ENCODE measurements at places on chromosomes 16 and 17.

DNA sequence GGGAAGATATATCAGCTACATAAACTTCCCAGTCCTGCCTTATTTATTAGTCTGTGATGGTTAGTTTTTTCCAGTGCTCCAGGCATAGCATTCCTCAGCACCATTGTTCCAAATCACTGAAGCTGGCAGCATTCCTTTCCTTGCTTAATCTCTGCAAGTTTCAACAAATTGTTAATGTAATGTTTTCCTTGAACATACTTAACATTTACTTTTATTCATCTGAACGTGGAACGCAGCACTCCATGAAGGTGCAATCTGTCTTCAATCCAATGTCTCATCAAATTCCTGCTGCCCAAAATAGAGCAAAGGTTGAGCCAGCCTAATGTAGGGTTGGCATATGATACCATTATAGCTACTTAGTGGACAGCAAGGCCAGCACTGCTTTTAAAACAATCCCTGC is 441.1 kb upstream of the RBFOX1 start:
- no peak for DNase-seq

DNA sequence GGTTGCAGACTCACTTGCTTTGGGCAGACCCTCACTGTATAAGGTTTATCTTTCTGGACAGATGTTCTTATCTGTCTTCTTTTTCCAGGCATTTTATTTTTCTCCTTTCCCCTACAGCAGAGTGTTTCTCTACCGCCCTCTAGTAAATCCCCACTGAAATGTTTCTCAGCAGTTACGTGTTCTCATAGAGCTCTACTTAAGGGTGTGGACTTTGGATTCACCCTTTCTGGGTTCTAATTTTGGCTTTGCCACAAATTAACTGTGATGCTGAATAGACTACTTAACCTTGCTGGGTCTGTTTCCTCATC is 2.0 kb downstream of the ADAT1 start:
- peak; percentile 66 for DNase-seq

- no peak for DNase-seq
Measured at GRCh38 chr17:75565618-75566017, 22.0 kb upstream of the MYO15B start.

- DNase-seq, result no peak
Measured at GRCh38 chr17:6304894-6305612, 129.9 kb downstream of the AIPL1 start.

GRCh38 chr16:84818989-84819643 is 669 bp upstream of the CRISPLD2 start:
- no peak for DNase-seq

DNA sequence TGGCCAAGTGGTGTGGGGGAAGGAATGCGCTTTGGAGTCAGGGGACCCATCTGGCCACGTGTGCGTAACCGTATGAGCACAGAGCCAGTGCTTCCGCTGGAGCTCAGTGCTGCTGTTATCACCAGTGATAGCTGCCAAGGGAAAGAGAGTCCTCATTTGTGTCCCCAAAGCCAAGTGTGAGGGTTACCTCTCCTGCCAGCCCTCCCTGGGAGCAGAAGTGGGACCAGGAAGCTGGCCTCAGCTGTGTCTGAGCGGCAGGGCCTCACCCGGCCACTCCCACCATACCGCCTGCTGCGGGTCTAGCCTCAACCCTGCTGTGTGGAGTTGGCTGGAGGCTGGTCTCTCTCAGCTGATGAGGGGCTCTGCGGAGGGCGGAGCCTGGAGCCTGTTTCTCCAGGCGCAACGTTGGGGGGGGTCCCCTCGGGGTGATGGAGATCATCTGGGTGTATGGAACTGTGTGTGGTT is 44.5 kb downstream of the MEAK7 start:
- DNase-seq, result no peak

- DNase-seq, result no peak
Measured at GRCh38 chr16:73240920-73241319, 193.0 kb upstream of the ZFHX3 start.

DNA sequence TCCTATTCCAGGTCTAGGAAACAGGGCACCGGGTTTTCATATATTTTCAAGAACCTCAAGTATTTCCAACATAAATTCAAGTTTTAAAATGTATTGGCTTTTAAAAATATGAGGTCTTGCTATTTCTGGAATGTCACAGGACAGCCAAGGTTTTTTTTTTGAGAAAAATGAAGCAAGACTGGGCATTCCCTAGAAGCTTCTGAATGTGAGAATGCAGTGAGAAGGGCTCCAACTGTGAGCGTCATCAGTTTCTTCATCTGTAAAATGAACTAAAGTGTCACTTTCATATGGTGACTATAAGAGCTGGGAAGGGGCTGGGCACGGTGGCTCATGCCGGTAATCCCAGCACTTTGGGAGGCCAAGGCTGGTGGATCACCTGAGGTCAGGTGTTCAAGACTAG is 455.8 kb upstream of the MAF start:
- DNase-seq, result no peak

DNA sequence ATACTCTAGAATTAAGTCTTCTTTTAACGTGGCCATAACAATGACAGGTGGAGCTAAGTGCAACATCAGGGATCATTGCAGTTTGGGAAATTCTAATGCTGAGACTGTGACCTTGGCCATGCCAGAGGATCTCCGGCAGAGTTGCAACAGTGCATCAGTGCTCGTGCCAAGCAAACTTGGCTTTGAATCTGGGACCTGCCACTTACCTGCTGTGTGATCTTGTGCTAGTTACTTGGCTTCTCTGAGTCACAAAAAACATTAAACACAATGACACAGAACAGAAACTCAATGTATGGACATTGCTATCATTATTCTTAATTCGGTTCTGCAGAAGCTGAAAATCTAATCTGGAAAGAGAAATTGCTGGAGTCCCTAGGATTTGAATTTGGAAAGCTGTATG is 435.5 kb upstream of the CCL2 start:
- DNase-seq, result no peak

GRCh38 chr16:24953306-24953705 is 61.9 kb downstream of the ARHGAP17 start:
- DNase-seq, result no peak

GRCh38 chr17:1976000-1976682 is 49.0 kb downstream of the RTN4RL1 start:
- no peak for DNase-seq

DNA sequence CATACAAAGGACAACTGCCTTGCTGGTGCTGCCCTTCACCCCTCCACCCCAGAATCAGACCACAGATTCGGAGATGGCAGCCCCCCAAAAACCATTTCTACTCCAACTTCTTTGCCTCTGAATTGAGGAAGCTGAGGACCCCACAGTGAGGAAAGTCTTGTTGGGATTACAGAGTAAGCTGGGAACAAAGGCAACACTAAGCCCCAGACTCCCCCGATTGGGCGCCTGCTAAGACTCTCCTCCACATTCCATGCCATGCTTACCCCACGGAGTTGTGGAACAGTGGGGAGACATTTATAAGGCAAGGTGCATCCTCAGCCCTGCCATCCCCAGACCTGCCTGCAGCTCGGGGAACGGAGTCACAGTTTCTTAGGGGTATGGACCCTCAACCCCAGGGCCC is 1.9 kb downstream of the GIT1 start:
- no peak for DNase-seq

DNA sequence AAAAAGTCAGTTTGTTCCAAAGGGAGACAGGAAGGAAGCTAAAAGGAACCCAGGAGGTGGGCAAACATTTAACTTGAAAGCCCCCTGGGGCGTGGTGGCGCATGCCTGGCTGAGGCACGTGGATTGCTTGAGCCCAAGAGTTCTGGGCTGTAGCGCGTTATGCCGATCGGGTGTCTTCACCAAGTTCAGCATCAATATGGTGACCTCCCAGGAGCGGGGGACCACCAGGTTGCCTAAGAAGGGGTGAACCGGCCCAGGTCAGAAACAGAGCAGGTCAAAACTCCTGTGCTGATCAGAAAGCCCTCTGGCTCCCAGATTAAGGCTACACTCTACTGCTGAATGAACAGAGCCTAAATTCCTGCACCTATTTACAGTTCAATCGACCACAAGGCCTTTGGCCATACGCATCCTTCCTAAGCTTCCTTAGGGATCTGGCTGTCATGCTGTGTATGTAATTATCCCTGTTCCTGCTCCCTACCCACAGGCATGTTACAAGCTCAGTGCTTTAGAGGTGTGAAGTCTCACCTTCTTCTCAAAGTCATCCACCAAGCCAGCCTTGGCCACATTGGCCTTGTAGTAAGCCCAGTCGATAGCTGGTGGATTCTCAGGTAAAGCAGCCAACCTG is 5.0 kb downstream of the ATP5PD start:
- DNase-seq, result no peak

Data from lung microvascular endothelial cell (primary cell).